Fibroblast of skin of left quadriceps (primary cell): ENCODE measurements at places on chromosomes 3 and 15.

DNA sequence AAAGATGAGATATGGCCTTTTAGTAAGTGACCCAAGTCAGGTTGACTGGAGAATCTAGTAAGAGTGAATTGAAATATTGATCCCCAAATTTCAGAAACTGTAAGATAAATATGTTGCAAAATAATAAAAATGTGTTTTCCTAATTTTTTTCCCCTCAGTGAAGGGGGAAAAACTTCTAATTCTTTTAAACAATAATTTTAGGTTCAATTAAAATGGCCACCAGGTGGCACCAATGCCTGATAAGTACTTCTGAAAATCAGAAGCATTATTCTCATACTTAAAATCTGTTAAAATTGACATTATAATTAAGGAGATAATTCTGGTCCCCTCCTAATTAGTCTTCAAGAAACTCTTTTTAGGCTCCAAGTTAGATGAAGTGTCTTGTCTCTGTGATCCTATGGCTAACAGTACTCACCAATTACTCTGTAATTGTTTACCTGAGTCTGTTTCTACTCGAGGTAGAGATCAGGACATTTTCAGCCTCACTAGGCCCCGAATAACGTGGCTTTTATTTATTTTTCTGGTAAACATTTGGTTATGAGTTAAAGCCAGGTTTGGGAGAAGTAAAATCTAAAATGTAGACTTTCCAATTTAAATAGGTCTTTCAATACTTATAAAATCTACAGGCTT is 52.6 kb downstream of the NMD3 start:
- DNase-seq: no peak

GRCh38 chr3:154971771-154972326 is 108.3 kb upstream of the MME start:
- peak; percentile 78 for DNase-seq

- peak; percentile 88 for DNase-seq
Measured at GRCh38 chr15:85667491-85668424, 127.0 kb downstream of the KLHL25 start.

- no peak for DNase-seq
Measured at GRCh38 chr3:52721730-52722008, 15.8 kb downstream of the SPCS1 start.

GRCh38 chr3:194280777-194281176 is 70.4 kb downstream of the CPN2 start:
- no peak for DNase-seq

- no peak for DNase-seq
Measured at GRCh38 chr15:68765602-68766368, 54.9 kb downstream of the ANP32A start.

GRCh38 chr15:62553911-62554563 is 389.0 kb upstream of the C2CD4B start:
- DNase-seq: no peak

DNA sequence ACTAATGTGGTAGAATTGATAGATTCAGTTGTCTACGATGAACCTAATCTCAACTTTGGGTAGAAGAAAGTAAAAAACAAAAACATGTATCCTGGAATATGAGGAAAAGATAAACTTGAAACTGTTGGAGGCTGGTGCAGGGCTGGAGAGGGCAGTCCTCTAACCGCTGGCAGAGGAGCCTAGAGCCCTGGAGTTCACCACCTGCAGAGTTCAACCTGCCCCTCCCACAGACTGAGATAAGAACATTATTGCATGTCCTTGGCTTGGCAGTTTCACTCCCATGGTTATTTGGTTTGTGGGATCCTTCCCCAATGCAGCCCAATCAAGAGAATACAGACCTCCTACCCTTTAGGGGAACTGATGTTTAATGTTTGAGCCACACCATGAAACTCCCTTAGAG is 53.2 kb upstream of the GATM start:
- no peak for DNase-seq

- DNase-seq: no peak
Measured at GRCh38 chr15:32970847-32971246, 223.7 kb downstream of the FMN1 start.

- DNase-seq: no peak
Measured at GRCh38 chr3:102512734-102513504, 78.1 kb downstream of the ZPLD1 start.

GRCh38 chr15:31551323-31551722 is 224.7 kb downstream of the KLF13 start:
- DNase-seq: no peak

GRCh38 chr3:14338898-14339458 is 63.4 kb upstream of the SLC6A6 start:
- DNase-seq: no peak

DNA sequence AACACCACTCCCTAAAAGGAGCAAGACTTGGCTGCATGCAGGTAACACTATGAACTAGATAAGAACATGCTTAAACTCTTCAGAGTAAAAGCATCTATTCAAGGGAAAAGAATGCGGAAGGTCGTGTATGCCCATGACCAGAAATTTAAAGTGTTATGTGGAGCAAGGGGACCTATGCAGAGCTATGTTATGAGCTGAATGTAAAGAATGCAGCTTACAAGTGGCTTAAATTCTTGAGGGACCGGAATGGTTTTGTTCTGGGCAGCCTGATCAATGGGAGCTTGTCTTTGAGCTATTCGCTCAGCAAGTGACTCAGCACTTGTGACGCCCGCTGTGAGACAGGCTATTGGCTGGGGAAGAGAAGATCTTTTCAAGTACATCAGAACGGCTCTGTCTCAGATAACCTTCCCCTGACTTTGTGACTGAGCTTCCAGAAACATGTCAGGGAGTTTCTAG is 367.5 kb upstream of the THBS1 start:
- DNase-seq: peak; percentile 94

DNA sequence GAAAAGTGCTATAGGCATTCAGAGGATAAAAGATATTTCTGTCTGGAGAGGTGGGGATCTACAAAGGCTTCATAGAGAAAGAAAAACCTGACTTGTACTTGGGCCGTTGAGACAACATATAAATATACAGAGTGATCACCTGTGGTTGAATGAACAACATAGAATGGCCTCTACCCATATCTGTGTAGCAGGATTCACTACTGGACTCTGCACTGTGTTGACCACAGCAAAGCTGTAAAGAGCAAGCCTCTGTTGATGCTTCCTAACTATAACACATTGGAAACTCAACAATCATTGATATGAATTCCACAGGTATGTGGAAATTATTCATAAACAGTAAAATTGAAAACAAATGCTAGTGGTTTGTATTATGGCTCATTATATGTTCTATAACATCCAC is 19.1 kb upstream of the LPP start:
- DNase-seq: no peak

GRCh38 chr3:39226106-39226741 is 33.8 kb upstream of the XIRP1 start:
- no peak for DNase-seq

DNA sequence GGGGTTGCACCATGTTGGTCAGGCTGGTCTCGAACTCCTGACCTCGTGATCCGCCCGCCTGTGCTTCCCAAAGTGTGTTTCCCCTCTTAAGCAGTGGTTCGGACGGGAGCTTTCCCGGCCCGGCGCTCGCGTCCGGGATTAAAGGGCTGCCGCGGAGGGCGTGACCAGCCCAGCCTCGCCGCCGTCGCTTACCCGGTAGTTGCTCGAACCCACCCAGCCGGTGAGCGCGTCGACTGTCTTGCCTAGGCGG is 513 bp downstream of the CLASP2 start:
- no peak for DNase-seq

GRCh38 chr3:195019335-195019734 is 251.6 kb downstream of the XXYLT1 start:
- DNase-seq: no peak

DNA sequence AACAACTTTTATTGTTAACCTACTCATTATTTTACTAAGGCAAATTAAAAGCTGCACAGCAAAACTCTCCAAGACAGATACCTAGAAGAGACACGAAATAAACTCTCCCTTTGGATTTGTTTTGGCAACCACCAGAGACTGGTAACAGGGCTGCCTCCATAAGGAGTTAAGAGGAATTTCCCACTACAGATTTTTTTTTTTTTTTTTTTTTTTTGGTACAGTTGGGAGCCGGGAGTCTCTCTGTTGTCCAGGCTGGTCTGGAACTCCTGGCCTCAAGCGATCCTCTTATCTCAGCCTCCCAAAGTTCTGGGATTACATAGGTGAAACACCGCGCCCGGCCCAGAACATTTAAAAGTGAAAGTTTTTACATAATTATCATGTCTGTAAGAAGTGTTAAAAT is 73.6 kb upstream of the VGLL4 start:
- DNase-seq: no peak

- no peak for DNase-seq
Measured at GRCh38 chr15:77621847-77622208, 10.9 kb downstream of the LINGO1 start.

DNA sequence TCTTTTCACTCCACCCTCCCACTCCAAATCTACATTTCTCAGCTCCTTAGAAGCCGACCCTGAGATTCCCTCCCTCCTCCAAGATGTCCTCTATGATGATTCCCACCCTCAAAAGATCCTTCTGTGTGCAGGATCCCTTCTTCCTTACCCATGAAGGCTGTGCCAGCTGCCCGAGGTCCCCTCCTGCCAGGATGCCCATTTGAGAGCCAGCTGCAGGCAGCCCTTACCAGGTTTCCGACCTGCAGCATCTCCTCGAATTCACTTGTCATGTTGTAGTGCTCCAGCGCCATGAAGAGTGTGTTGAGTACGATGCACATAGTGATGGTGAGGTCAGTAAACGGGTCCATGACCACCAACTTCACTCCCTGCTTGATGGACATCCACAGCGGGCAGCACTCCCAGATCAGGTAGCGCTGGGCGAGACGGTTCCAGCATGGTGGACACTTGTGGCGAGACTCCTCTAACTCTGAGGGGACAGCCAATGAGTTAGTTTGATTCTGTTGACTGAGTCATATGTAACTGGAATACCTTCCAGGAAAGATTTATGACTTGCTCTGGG is 51.9 kb downstream of the SCN5A start:
- DNase-seq: no peak

GRCh38 chr15:73981761-73982221 is 10.3 kb downstream of the STOML1 start:
- no peak for DNase-seq

- DNase-seq: peak; percentile 13
Measured at GRCh38 chr3:22939349-22939748, 263.8 kb upstream of the UBE2E2 start.

- no peak for DNase-seq
Measured at GRCh38 chr3:189830401-189830800, 199.2 kb downstream of the TP63 start.

DNA sequence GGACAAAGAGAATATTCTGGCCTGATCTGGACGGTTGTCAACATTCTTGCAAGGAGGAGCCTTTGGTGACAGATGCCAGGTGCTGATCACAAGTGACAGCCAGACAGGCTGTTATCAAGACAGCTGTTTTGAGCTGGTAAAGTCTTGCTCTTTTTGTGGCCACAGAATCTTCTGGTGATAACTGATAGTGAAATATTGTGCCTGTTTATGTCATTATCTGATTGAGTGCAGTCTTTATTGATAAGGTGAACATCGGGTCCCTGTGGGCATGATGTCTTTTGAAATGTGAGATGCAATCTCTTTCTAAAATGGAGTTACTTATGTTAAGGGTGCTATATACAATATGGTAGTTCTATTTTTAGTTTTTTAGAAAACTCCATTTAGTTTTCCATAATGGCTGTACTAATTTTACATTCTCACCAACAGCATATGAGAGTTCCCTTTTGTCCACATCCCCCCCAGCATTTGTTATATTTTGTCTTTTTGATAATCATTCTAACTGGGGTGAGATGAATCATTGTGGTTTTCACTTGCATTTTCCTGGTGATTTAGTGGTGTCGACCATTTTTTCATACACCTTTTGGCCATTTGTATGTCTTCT is 10.7 kb downstream of the CEP63 start:
- no peak for DNase-seq
